ENCODE measurements at places on chromosomes 12 and 14.

GRCh38 chr14:49036984-49037516, 549.1 kb downstream of the RPS29 start:
- no peak for DNase-seq

GRCh38 chr14:91250912-91251311, 6.4 kb upstream of the GPR68 start:
- no peak for DNase-seq

DNA sequence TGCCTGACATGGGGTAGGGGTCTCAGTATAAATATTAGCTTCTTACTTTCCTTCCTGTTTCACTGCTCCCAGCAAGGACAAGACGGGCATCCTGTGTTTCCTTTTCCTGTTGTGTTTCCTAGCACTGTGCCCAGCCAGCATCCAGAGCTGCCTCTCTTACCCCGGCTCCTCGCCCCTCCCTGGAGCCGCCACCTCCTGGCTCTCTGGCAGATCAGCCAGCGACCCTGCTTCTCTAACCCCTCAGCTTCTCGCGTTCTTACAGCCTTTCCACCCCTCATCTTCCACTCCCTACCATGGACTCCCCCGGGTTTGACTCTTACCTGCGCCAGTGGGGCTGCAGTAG, 17.8 kb downstream of the HDAC7 start:
- DNase-seq = no peak

DNA sequence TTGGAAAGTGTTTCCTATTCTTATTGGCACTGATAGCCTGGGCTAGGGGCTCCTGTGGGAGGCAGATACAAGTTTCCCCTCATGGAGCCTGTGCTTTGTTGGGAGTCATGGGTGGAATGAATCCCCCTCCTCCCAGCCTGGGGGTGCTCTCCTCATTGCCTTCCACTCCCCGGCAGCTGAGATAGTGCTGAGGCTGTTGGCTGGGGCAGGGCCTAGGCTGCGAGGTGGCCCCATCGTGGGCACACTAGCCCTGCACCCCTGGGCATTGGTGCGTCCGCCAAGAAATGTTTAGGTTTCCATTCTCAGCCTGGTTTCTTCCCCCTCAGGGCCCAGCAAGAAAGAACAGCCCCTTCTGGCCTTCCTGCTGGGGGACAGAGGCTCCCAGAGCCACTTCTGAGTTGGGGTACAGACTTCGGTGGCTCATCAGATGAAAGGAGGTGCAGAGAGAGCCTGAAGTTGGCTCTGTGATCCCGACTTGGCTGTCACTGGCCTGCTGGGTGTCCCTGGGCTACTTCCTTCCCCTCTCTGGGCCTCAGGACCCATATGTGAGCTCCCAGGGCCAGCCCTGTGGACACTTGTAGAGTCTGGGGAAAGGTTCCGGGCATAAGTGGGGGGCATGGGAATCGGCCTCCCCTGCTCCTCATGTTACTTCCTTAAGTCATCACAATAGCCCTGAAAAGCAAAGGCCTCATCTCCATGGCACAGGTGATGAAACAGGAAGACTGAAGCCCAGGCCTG, 2.7 kb upstream of the ARL6IP4 start:
- no peak for DNase-seq

DNA sequence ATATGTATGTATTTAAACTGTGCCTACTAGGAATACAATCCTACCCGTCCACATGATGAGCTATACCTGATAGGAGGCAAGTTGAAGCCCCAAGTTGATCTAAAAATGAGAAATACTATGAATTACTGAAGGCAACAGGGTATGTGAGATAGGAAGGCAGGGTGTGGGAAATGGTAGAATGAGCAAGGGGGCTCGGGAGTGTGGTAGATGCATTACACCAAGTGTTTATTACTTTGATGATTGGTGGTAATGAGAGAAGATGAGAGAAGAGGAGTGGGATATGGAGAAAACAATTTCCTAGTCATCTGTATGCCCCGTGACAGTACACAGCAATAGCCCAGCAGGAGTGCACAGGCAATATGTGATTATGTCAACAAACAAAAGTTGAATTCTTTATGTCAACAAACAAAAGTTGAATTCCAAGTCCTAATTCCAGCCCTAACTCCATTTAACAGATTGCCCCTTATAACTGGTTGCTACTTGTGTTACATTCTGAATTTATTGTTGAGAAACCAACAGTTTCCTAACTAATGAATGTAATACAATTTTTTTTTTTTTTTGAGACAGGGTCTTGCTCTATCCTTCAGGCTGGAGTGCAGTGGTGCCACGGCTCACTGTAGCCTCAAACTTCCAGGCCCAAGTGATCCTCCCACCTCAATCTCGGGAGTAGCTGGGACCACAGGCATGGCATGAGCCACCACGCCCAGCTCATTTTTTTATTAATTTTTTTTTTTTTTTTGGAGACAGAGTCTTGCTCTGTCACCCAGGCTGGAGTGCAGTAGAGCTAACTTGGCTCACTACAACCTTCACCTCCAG, 2.5 kb downstream of the LPCAT3 start:
- no peak for DNase-seq

GRCh38 chr14:86777963-86778602, 1214.9 kb downstream of the GALC start:
- DNase-seq = no peak
